ENCODE measurements at places on chromosomes 12 and 14. TPM values are rescaled to one million over a fixed set of nuclear protein-coding genes. Genes with fewer than 3 reads are reported as not detected.

DNA sequence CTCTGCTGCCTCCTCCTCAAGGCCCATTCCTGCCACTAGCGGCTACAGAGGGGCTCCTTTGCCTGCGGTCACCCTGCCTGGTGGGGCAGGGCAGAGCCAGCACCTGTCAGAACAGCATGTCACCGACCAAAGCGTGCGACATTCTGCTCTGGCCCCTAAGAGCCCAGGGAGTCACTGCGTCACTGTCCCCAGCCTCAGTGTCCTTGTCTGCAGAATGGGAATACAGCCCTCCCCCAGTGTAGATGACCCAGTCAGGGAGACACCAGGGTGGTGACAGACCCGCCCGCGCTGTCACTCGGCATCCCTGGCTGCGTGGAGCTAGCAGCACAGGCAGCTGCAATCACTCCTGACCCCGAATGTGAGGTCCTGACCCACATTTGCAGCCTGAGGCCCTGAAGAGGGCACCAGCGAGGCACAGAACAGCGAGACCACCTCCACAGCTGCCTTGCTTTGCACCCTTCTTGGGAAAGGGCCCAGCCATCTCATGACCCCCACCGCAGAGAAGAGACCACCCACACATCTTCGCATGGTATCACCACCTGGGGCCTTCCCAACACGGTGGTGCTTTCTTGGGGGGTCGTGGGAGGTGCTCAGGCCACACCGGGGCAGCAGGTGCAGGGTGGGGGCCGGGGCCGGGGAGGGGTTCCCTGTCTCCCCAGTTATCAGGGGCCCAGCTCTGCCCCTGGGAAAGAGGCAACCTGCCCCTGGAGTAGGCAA, 2.5 kb downstream of the AHNAK2 start:
- peaks cover 22% of the 10 kb centered on the region for H3K27me3 ChIP-seq
- no peak overlapping the region for H3K27ac ChIP-seq
- peaks cover 12% of the 10 kb centered on the region for H3K4me1 ChIP-seq
- H3K36me3 ChIP-seq = peaks cover 5% of the 10 kb centered on the region

- H3K27me3 ChIP-seq = no peaks in the 10 kb centered on the region
- no peaks in the 10 kb centered on the region for H3K4me1 ChIP-seq
- no peak for DNase-seq
- no peak overlapping the region for H3K27ac ChIP-seq
Measured at GRCh38 chr12:102642199-102642598, 161.8 kb upstream of the IGF1 start.

DNA sequence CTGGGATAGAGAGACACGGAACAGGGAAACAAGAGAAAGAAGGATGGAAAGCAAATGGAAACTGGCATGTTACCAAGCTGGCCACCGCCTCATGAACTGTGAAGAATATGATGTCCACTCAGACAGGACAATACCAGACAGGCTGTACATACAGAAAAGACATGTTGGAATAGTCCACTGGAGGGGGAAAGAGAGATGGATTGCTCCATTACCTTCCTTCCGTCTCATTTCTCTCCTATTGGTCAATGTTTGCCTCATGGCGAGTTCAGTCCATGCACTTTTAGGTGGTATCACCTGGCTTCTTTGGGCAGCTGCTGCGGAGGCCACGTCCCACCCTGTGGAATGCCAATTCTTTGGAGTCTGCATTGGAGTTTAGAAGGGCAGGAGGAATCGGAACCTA, 166.4 kb downstream of the AEBP2 start:
- no peak overlapping the region for H3K4me3 ChIP-seq
- no peak for DNase-seq
- no peak overlapping the region for H3K27ac ChIP-seq
- no peaks in the 10 kb centered on the region for H3K27me3 ChIP-seq
- H3K4me1 ChIP-seq = peaks cover 4% of the 10 kb centered on the region

GRCh38 chr12:50569321-50569720, 64.5 kb downstream of the DIP2B start:
- no peak for DNase-seq
- peak overlapping the region; percentile 81 for H3K27ac ChIP-seq
- no peak overlapping the region for H3K4me3 ChIP-seq
- no peaks in the 10 kb centered on the region for H3K36me3 ChIP-seq
- H3K4me1 ChIP-seq = peaks cover 31% of the 10 kb centered on the region

- H3K36me3 ChIP-seq = no peaks in the 10 kb centered on the region
- no peak overlapping the region for H3K27ac ChIP-seq
- peak; percentile 38 for DNase-seq
- no peak overlapping the region for H3K4me3 ChIP-seq
- H3K27me3 ChIP-seq = peaks cover 3% of the 10 kb centered on the region
Measured at GRCh38 chr14:99035712-99036610, 236.0 kb downstream of the BCL11B start.

Gene PRIM1
- total RNA-seq = 11.2 TPM
